ENCODE measurements at places on chromosomes 5 and 9.

DNA sequence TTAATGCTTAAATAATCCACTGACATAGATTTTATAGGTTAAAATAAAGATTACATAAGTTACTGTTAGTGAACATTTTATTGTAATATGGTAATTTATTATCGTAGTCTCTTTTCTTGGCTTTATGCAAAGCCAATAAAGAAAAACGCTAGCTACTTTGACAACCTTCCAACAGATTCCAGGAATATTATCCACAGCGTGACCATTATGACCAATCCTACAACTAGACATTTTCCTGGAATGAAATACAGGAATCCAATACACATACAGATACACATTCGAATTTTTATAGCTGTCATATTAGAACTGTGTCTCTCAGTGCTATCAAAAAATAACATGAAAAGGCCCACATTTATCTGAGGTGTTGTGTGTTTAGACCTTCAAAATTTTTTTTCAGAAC lies 13.1 kb downstream of the RPS23 start:
- no peak for DNase-seq

DNA sequence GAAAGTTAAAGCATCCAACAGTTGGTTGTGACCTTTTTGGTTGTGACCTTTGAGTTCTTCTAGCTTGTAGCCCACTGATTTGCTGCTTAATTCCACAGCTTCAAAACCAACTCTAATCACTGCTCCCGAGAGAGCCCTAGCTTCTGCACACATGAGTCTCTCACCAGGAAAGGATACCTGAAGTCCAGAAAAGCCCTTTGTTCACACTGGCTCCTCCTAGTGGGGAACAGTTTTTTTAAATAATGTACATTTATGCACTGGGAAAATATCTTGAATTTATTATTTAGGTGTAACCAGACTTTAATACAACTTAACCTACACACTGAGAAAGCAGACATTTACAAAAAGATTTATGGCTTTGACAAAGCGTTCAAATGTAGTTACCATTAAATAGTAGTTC lies 120.2 kb upstream of the CCDC152 start:
- DNase-seq: no peak

- no peak for DNase-seq
Measured at GRCh38 chr5:142133330-142134206, 25.0 kb downstream of the NDFIP1 start.

DNA sequence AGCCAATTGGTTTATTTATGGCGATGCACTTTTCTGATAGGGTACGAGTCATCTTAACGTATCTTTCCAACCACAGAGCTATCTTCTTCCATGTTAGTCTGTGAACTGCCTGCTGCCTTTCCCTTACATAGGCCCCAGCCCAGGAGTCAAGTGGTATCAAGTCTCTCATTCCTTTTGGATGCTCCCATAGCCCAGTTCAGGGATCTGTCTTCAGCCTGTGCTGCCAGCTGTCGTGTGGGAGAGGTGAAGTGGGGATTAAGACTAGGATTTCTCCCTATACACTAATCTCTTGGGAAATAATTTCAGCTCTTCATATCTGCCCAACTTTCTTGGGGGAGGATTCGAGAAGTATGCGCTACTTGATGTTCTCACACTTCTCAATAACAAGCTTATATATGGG lies 475.7 kb downstream of the EBF1 start:
- DNase-seq: no peak

DNA sequence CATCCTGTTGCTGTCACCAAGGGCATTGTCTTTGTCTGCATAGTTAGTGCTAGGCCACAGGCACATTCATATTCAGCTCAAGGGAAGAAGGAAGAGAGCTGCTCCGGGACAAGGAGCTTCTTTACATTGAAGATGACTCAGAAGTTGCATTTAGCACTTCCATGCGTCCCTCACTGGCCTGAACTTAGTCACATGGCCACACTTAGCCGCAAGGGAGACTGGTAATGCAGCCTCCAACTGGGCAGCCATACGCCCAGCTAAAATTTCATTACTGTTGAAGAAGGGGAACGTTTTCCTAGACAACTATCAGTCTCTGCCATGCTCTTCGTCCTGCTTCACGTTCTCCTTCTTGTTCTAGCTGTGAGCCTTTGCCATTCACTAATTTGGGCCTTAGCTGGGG lies 20.0 kb downstream of the ACTL7B start:
- no peak for DNase-seq

Measured in ELF-1 (cell line).